ENCODE measurements at places on chromosomes 12 and 14.
A peak's percentile ranks its signal among the peaks of the same experiment; 100 is the strongest.

DNA sequence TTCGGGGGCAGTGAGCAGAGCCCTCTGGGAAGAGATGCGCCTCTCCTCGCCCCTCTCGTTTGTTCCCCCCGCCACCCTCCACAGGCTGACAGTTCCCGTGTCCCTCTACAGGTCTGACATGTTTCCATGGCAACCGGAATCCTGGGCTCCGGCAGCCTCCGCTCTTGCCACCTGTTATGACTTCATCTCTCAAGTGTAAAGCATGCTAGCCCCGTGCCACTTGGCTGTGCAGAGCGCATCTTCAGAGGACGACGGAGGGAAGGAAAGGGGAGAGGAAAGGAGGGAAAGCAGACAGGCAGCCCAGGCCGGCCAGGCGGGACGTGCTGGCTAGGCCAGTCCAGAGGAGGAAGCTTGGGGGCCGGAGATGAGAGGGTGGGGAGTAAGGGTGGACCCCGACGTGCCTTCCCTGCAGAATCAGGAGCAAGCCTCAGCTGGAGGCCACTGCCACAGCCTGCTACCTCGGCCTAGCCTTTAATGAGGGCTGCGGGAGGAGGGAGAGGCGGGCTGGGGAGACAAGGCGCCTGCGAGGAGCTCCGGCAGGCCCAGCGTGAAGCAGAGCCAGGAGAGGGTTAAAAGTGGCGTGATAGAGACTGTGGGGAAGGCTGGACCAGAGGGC is 214.3 kb downstream of the DPF3 start:
- DNase-seq, result no peak

- no peak for DNase-seq
These were observed 2.4 kb downstream of the CLEC12B start for GRCh38 chr12:10012630-10013330.

- DNase-seq, result no peak
These were observed 256.6 kb downstream of the FOXN3 start for GRCh38 chr14:89160437-89160836.

DNA sequence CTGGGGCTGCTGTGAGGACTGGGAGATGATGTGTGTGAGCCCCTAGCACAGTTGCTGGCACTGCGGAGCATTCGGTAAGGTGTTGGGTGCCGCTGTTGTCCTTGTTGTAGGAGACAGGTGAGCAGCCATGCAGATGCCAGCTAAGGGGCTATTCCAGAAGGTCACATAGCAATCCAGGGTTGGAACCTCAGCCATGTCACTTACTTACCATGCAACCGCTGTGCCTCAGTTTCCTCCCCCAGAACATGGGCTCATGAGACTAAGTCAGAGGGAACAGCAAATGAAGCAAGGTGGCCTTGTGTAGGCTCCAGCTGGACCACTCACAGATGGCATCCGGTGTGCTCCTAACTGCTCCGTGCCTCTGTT is 13.2 kb downstream of the DTX1 start:
- DNase-seq, result no peak

GRCh38 chr12:121738340-121738858 is 25.8 kb downstream of the TMEM120B start:
- DNase-seq, result no peak

DNA sequence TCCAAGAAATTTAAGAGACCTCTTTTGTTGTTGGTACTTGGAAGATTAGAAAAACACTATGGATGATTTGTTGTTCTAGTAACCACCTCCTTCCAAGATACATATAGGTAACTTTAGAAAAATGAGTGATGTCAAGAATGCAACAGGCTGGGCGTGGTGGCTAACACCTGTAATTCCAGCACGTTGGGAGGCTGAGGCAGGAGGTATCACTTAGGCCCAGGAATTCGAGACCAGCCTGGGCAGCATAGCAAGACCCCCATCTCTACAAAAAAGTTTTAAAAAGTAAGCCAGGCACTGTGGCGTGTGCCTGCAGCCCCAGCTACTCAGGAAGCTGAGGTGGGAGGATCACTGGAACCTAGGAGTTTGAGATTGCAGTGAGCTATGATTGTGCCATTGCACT is 97.8 kb downstream of the PCNX1 start:
- no peak for DNase-seq

DNA sequence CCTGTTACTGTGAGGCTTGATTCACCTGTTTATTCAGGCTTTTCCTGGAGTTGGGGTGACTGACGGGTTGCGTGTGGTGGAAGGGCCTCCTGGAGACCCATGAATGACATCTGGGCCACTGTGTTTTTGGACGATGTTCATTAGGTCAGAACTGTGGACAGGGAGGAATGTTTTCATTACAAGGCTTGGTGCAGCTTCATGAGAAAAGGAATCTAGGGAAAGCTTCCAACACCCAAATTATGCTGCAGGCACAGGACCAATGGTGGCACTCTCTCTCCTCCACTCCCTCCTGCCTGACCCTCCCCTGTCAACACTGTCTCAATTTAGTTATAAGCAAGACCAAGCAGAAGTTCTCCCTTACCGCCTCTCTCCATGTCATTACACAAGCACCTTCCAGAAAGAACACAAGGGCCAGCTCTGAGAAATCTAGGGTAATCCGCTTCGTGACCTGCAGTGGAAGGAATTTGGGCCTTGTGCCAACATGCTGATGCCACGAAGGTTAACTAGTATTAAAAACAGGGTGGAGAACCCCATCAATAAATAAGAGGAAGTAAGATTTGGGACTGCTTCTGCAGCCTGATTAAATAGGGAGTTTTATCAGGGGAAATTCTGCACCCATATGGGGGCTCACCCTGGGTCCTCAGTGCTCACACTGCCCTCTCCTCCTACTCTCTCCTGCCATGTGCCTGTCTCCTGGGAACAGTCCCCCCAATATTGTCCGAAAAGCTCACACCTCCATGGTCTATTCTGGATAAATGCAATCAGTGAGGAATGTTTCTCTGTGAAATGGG is 200.3 kb downstream of the KTN1 start:
- peak; percentile 89 for DNase-seq

DNA sequence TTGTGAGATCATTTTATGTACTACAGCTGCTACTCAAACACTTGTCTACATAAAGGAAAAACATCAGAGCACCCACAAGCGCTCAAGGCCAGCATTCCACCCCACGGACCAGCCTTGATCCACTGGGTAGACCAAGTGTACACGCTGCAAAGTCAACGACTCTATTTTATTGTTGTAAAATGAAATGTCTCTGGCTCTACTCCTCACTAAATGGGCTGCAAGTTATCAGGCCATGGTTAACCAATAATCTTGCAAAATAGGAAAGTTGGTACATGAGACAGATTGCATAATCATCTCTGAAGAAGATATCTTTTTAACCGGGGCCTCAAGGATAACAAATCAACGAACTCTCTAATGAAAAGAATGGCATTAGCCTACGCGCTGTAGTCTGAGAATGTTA is 69.9 kb upstream of the FOXN3 start:
- no peak for DNase-seq

- DNase-seq, result no peak
These were observed 49.5 kb upstream of the PAPOLA start for GRCh38 chr14:96452684-96453083.

DNA sequence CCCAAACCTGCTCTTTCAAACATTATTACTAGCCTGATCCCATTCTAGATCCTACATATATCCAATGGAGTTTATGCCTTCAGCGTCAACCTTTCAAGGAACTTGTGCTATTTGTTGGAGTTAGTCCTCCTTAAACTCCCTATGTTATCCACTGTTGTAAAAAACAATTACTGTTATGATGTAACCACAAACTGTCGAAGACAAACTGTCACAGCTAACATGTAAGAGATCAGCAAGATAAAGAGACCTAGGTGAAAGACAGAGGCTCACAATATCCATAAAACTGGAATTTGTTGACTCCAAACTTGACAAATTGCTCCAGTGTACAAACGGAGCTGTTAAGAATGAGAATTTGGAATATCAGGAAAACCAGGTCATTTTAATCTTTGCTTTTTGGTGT is 70.7 kb downstream of the CDK17 start:
- no peak for DNase-seq

DNA sequence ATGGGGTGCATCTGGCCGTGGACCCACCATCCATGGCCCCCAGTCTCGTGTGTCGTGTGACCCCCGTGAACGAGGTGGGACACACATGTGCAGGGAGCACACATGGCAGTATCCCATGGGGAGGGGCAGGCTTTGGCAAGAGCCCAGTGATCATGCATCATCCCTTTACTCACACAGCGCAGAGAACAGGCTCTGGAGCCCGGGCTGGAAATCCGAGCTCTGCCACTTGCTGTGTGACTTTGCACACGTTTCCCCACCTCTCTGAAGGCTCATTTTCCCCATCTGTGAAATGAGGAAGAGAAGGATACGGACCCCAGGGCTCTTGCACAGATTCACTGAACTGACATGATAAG is 119.9 kb downstream of the PHETA1 start:
- DNase-seq, result peak; percentile 72

- DNase-seq, result no peak
These were observed 790.8 kb upstream of the TBX3 start for GRCh38 chr12:115474539-115475353.

- DNase-seq, result no peak
These were observed 333.8 kb downstream of the KCNH5 start for GRCh38 chr14:62711351-62712023.

GRCh38 chr14:103803661-103804060 is 43.7 kb downstream of the PPP1R13B start:
- DNase-seq, result peak; percentile 28

GRCh38 chr14:21268617-21269251 is 508 bp downstream of the HNRNPC start:
- peak; percentile 43 for DNase-seq

GRCh38 chr12:59803735-59804134 is 207.9 kb downstream of the SLC16A7 start:
- peak; percentile 13 for DNase-seq

GRCh38 chr14:95218472-95219193 is 61.3 kb upstream of the DICER1 start:
- DNase-seq, result no peak

- DNase-seq, result peak; percentile 89
These were observed 166.7 kb upstream of the HIF1A start for GRCh38 chr14:61528591-61529021.

DNA sequence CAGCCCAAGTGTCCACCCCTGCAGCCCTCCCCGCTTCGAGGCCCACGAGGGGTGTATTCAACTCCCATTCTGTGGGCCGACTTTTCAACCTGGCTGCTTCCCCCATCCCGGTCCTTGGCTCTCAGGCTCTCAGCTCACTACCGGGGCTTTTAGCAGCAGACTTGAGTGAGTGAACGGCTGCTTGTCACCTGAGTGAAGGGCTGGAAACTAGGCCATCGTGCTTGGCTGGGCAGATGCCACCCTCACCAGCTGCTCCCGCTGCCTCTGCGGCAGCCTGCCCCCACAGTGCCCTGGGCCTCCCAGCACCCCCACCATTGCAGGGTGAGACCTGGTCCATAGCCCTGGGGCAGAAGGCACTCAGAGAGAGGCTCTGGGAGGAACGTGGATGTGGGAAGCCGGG is 59.9 kb downstream of the SLC6A12 start:
- no peak for DNase-seq

GRCh38 chr12:57604454-57604991 is at the start of gene DTX3:
Gene DTX3, plus strand, starts transcription at chr12:57604824. Its CDS starts 1,694 bp downstream, at chr12:57606518.
- no peak for DNase-seq

GRCh38 chr14:67618617-67619063 is 1.1 kb upstream of the ARG2 start:
- DNase-seq, result peak; percentile 80

GRCh38 chr12:46669720-46670119 is 156.1 kb downstream of the SLC38A4 start:
- DNase-seq, result no peak

DNA sequence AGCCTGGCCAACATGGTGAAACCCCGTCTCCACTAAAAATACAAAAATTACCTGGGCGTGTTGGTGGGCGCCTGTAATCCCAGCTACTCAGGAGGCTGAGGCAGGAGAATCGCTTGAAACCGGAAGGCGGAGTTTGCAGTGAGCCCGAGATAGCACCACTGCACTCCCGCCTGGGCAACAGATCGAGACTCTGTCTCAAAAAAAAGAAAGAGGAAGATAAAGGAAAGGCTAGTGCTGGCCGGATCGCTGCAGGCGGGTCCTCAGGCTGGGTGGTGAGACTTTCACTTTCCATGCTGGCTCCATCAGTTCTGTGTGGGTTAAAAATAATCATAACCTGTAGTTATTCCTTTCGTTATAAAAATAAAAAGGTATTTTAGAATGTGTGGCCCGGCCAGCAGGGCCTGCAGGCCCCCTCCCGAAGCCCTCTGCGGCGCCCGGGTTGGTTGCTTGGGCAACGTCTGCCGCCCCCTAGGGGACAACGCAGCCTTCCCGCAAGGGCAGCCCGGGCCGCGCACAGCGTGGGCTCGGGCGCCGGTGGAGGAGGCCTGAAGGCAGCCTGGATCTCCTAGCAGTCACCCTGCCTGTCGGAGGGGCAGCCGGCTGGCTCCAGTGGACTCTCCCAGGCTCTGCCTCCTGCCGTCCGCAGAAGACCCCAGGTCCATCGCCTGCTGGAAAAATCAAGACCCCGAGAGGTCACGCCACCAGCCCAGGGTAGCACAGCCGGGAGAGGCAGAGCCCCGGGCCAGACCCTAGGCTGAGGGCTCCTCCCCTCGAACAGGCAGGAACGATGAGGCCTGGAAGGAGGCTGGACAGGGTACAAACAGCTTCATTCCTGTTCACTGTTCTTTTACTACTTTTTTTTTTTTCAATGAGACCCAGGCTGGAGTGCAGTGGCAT is 5.0 kb upstream of the SLC25A47 start:
- DNase-seq, result no peak

DNA sequence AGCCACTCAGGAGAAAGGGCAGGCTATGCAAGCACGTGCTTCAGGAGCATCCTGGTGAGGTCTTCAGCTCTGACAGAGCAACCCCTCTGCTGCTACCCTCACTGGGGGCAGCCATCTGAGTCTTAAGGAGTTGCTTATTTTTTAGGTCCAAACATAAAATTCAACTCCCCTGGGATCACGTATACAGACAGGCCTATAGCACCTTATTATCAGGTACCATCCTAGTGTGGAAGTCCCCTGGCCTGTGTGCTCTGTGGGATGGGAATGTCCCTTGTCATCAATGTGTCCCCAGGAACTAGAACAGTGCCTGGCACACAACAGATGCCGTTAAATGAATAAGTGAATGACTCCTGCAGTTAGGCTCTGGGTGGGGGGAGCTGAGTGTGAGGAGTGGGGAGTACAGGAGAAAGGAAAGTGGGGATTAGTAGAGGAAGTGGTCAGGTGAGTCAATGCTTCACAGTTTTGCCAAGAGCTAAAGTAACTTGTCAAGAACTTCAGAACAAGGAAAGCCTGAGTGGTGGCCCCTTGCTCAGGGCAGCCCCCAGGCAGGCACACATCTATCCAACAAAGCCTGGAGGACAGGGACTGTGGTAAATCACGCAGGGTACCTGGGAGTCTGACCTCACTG is 33.5 kb downstream of the DAD1 start:
- DNase-seq, result peak; percentile 83

- no peak for DNase-seq
These were observed 98.9 kb upstream of the EGLN3 start for GRCh38 chr14:34049790-34050189.
